Kidney tubule cell (primary cell): ENCODE measurements at places on chromosomes 16 and 17.

- DNase-seq = no peak
Observed at GRCh38 chr16:11061629-11062270, 117.4 kb downstream of the CLEC16A start.

DNA sequence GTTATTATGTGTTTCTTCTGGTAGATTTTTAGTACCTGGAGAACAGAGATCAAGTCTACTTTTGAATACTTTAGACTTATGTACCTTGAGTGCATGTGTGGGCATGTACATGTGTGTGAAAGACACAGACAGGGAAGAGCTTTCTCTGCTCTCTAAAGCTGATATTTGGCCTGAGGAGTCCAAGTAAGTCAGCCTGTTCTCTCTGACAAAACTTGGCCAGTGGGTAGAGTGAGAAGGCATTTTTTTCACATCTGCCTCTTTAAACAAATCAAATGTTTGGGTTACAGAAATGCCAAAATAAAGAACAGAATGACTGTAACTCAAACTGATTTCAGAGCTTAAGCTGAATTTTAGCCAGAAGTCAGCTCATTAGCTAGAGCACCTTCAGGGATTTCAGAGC, 309.7 kb upstream of the DYNLRB2 start:
- DNase-seq = no peak

- peak; percentile 99 for DNase-seq
Observed at GRCh38 chr16:85395207-85395912, 217.8 kb upstream of the GSE1 start.

DNA sequence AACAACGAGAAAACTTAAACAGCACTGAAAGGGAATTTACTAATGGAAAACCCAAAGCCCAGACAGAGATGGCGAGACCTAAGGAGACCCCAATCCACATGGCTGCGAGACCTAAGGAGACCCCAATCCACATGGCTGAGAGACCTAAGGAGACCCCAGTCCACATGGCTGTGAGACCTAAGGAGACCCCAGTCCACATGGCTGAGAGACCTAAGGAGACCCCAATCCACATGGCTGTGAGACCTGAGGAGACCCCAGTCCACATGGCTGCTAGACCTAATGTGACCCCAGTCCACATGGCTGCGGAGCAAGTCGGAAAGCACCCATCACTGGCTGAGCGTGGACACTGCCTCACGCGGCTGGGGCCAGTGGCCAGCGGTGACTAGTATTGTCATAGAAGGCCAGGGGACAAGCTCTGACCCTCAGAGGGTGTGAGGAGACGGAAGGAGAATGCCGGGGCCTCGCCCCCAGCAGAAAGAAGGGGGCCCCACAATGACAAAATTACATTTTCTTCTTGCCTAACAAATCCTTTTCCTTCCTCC, 241.8 kb downstream of the C16orf95 start:
- DNase-seq = no peak

GRCh38 chr16:77049577-77049976, 141.4 kb upstream of the MON1B start:
- DNase-seq = no peak

GRCh38 chr16:53546988-53547391, 44.0 kb upstream of the AKTIP start:
- peak; percentile 13 for DNase-seq

- DNase-seq = no peak
Observed at GRCh38 chr17:50768346-50768761, 1.0 kb upstream of the ANKRD40CL start.

GRCh38 chr17:64174686-64175456, 44.9 kb upstream of the ERN1 start:
- DNase-seq = peak; percentile 70

DNA sequence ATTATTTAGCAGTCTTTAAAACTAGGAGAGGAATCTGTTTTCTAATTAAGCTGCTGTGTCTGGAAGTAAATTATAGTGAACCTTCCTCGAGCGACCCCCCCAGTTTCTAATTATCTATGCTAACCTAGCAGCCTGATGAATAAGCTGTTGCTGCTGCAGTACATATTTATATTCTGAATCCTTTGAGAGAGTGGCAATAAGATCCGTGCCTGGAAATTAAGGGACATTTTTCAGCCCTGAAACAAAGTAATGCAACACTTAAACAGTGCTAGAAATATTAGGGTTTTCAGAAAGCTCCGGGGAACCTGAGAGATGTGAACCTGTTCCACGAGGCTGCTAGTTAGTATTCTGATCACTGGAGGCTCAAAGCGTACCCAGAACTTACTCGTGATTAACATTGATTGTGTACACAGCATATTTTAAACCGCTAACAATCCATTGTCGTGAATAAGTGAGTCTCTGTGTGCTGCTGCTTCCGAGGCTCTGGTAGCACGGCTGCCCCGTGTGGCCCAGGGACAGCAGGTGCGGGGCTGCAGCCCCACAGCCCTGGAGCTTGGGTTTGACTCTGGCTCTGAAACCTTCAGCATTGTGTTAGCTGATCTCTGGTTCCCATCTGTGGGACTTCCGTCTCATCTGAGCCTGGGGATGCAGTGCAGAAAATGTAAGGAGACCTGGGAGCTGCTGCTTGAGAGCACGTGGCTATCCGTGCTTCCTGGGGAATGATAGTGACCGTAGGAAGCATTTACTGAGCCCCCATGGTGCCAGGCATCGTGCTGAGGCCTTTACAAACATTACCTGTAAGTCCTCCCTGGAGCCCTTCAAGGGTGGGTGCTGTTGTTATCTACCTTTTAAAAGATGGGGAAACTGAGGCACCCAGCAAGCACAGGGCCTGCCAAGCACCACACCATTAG, 190.9 kb upstream of the CHMP6 start:
- DNase-seq = no peak

- DNase-seq = no peak
Observed at GRCh38 chr16:30382111-30382881, at the start of gene SEPTIN1. TSS of gene SEPTIN1 (minus strand) at chr16:30382561. CDS start at chr16:30382542, 19 bp downstream.

- DNase-seq = no peak
Observed at GRCh38 chr16:59614466-59615240, 880.5 kb upstream of the GOT2 start.

DNA sequence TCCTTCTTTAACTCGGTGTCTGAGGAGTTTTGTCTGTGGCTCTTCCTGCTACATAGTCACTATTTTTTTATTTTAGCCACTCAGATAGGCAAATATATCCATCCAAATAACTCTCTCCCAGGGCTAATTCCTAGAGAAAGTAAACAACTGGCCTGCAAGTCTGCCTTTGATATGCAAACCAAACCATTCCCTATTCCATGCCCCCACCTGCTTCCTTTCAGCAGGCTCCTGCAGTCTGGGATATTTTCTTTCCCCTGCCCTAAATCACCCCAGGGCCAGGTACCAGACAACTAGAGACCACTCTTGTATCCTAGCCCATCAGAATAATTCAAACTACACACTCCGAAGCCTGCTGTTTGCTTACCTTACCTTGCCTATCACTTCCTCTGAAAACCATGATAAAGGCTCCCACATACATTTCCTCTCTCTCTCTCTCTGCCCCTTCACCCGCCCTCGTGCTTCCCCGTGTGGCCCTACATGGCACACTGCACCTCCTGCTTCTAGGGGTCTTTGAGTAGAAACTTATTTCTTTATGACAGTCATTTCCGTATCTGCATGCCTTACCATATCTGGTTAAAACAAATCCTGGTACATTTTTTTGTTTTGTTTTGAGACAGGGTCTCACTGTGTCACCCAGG, 8.3 kb downstream of the CD300H start:
- no peak for DNase-seq

DNA sequence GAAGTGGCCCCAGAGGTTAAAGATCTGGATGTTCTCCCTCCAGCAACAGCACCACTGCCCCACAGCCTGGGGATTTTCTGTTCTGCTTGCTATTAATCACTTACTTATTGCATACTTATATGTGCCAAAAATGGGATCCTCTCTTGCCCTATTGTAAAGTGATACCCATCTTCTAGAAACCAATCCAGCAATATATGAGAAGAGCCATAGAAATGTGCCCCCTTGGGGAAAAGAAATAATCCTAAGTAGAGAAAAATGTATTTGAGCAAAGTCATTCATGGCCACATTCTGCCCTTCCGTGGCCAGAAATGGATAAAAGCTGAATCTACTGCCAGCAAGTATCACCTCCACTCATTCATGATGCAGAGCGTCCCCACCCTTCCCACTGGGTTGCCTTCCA, 20.9 kb downstream of the SOST start:
- DNase-seq = no peak

DNA sequence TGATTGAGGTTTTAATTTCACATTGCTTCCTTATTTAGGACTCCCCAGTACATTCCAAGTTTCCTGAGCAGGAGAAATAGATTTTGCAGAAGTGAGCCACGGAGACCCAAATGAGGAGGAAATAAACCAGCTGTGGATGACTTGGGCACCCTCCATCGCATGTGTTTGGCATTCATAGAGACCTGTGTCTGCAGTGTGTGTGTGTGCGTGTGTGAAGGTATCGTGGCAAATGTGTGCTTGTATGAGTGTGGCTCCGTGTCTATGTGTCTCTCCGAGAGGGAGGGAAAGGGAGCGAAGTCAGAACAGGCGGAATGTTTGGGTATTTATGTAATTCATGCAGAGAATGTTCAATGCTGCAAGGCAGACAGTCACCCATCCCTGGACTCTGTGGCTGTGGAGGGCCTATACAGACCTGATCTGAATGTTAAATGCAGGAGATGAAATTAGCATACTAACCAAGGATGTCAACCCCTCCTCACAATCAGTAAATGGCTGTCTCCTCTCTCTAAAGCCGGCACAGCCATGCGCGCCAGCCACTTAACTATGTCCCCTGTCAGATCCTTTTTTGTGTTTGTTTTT, 186.0 kb upstream of the ZFHX3 start:
- no peak for DNase-seq

GRCh38 chr16:88505405-88506082, 52.5 kb downstream of the ZFPM1 start:
- peak; percentile 76 for DNase-seq

- no peak for DNase-seq
Observed at GRCh38 chr17:50524838-50525237, 7.7 kb upstream of the EPN3 start.

GRCh38 chr17:14950686-14951085, 314.4 kb downstream of the PMP22 start:
- no peak for DNase-seq

- DNase-seq = no peak
Observed at GRCh38 chr17:79202480-79202879, 127.9 kb downstream of the ENGASE start.

- DNase-seq = peak; percentile 20
Observed at GRCh38 chr16:66950971-66951790, 9.9 kb upstream of the CES3 start.

DNA sequence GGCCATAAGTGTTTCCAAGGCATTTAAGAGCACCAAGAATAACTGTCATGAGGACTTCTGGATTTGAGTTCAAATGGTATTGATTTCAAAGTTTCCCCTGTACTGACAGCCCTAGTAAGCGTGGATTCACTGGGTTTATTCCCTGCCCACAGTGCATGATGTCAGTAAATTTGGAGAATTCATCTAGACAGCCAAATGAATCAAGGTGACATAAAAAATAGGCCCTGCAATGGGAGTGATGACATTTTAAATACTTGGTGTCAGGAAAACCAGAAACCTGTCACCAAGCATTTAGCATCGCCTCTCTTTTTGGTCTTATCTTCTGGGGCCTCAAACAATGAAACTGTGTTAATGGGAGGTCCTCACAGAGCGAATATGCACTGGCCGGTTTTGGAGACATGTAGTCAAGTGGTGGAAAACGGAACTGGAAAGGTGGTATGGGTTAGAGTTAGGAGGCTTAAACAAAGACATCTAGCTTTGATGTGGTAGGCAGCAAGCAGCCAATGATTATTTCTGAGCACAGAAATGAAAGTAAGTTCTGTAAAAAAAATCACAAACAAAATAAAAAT, 29.1 kb downstream of the COG4 start:
- DNase-seq = no peak

DNA sequence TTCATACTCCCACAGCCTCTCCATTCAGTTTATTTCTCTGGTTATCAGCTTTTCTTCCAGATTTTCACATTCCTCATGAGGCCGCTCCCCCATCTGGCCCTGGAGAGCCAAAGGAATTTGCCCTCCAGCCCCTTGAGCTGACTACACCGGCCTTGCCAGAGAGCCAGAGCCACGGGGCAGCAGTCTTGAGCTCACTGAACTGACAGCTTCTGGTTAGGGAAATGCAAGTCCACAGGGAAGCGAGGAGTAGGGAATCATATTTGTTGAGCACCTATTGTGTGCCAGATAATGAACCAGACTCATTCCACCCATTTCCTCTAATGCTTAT, 102.4 kb downstream of the ABCC12 start:
- peak; percentile 31 for DNase-seq

- no peak for DNase-seq
Observed at GRCh38 chr16:85206472-85207356, 94.4 kb upstream of the CIBAR2 start.

DNA sequence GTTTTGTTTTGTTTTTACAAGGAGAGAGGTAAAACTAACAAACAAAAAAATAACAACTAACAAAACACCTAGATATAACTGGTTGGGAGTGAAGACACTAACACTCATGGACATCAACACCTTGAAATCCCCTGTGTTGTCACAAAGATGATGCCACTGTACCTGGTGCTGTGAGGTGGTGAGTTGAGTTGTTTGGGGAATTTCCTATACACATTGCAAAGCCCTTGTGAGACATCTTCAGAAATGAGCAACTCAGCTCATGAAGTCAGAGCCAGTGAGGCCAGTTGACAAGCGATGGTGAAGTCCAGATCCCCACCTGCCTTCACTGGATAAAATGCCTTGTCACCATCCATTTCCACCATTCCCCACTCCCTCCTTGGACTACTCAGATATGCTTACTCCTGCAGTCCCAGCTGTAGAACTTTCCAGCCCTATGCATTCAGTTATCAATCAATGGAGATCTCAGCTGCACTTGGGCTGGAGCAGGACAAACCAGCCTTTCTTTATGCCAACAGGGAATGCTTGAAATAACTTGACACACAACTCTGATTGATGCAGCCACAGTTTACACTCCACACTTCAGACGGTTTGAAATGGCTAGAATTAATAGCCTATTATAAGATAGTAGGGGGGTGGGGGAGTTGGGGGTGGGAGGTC, 22.2 kb downstream of the ANKFN1 start:
- DNase-seq = peak; percentile 29

DNA sequence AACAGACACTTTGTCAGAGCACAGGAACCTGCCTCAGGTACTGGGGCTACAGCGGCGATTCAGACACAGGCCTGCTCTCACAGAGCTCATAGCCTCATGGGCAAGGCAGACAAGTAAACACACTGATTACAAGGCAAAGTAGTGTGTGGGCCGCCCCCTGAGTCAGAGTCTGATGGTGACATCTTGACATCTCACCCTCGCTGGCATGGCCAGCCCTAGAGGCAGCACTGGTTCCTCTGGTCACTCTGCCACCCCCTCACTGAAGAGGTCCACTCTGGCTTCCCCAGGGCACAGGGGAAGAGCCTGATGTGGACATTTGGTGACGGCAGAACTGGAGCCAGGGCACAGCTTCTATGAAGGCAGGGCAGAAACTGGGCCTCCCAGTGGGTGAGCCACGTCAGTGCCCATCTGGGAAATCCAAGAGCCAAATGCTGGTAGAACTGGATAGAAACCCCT, 32.9 kb upstream of the TOB1 start:
- no peak for DNase-seq

DNA sequence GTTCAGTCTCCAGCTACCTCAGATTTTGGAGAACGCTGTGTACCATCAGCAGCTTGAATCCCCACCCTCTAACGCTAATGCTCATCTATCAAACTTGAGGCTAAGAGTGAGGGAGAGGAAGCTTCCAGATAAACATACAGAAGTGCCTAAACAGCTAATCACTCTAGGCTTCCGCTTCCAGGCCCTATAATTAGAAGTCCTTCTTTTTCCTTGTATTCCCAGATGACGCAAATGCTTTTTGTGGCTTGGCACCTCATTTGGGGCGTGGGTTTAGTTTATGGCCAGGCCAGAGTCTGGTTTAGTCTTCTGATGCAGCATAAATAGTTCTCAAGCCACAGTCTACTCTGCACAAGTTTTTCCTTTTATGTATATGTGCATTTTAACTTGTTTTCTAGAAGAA, 263.4 kb downstream of the BCAS3 start:
- DNase-seq = no peak
